ENCODE measurements at places on chromosomes 2 and 18.

GRCh38 chr2:43222475-43223309 is 3.7 kb downstream of the ZFP36L2 start:
- DNase-seq, result peak; percentile 62

GRCh38 chr2:18104595-18105224 is 226.2 kb downstream of the KCNS3 start:
- no peak for DNase-seq

GRCh38 chr2:241620419-241620769 is 16.6 kb downstream of the THAP4 start:
- DNase-seq, result no peak

- no peak for DNase-seq
These were observed 1.8 kb downstream of the LPIN1 start for GRCh38 chr2:11748018-11748860.

DNA sequence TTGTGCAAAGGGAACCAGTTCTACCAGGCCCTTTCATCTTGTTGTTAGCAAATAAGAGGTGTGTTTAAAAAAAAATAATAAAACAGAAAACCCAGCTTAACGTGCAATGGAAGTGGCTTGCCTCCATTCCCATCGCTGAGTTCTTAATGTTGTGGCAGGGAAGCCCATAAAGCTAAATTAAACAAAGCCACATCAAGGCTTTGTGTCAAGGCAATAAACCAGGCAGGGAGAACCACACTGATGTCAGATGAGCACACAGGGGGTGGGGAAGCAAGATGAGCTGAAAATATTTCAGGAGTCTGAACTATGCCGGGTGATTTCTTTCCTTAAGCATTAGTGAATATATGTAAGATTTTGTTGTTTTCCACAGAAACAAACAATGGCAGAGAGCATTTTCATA is 73.5 kb downstream of the PHLPP1 start:
- no peak for DNase-seq

DNA sequence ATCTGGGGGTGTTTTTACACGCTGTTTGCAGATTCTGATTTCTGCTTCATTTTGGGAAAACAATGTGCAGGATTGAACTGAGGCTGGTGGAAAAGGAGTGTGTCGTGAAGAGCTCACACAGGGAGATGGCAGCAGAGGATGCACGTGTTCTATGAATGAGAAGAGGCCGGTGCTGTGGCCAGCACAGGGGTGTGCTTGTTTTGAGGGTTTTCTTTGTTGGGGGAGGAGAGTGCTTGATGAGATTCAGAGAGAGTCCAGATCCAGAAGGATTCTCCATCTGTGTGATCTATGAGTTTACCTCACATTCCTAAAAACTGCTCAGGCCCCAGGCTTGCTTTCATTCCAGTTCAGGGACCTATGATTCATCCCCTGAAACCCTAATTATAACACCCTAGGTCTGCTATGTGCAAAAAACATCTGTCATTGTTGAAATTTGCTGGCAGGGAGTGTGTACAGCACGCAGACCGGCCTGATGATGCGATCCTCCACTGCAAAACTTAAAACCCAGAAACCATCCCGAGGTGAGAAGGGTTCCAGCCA is 12.1 kb downstream of the TGFA start:
- no peak for DNase-seq

DNA sequence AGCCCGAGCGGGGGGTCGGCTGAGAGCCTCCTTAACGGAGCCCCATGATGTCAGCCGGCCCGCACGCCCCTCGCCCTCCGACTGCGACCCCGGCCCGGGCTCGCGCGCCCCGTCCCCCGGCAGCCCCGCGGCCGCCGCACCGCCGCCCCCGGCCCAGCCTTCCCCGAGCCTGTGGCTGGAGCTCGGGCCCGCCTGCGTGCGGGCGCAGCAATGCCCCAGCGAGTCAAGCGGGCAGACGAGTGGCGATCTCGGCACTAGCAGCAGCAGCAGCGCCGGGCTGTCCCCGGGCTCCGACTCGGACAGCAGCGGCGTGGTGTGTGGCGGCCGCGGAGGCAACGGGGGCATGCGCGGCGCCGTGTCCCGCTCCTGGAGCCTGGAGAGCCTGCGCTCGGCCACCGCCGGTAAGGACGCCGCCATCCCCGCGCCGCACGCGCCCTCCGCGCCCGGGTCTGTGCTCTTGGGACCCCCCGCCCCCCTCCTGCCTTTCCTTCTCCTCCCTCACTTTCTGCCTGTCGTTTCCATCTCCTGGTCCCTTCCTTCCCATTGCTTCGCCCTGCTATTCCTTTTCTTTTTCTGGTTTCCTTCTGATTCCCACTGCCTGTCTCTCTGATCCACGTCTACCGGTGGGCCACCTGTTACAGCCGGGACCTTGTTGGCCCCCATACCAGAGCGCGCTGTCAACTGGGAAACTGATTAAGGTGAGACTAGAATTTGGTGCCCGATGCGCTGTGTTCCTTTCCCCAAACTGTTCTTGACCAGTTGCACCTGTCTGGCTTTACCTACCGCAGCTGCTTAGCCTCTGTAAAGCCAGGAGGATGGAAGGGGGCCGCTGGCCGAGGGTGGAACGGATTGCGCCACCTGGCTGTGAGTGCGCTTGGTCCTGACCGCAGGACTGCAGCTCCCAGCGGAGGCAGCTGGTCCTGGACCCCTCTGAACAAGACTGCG is 127.4 kb downstream of the ARHGEF4 start:
- DNase-seq, result no peak

DNA sequence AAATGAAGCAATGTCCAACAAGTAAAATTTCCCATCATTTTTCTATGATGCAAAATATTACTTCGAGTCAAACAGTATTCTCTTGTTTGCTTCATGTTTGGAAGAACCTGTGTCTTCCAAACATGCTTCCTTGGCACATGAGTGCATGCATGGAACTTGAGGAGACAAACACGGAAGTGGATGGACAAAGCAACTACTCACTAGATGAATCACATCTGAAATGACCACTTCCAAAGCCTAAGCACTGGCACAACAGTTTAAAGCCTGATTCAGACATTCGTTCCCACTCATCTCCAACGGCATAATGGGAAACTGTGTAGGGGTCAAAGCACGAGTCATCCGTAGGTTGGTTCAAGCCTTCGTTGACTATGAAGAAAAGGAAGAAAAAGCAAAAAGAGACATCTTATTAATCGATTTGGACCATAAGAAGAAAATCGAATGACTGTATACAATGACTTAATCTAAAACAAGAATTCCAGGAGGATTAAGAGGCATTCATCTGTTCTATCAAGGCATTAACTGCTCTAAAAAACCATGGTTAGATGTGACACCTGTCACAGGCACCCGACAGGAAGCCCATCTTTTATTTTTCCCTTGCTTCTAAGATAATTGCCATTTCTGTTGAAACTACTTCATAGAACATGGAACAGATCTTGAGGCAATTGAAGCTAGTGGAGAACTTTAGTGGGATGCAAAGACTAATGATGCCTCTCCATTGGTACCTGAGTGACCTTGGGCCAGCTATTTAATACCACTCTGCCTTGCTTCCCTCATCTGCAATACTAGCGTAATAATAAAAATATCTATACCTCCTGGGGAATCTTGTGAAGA is 56.0 kb downstream of the ATIC start:
- no peak for DNase-seq

GRCh38 chr2:216633616-216634369 is 573 bp downstream of the IGFBP2 start:
- DNase-seq, result no peak

DNA sequence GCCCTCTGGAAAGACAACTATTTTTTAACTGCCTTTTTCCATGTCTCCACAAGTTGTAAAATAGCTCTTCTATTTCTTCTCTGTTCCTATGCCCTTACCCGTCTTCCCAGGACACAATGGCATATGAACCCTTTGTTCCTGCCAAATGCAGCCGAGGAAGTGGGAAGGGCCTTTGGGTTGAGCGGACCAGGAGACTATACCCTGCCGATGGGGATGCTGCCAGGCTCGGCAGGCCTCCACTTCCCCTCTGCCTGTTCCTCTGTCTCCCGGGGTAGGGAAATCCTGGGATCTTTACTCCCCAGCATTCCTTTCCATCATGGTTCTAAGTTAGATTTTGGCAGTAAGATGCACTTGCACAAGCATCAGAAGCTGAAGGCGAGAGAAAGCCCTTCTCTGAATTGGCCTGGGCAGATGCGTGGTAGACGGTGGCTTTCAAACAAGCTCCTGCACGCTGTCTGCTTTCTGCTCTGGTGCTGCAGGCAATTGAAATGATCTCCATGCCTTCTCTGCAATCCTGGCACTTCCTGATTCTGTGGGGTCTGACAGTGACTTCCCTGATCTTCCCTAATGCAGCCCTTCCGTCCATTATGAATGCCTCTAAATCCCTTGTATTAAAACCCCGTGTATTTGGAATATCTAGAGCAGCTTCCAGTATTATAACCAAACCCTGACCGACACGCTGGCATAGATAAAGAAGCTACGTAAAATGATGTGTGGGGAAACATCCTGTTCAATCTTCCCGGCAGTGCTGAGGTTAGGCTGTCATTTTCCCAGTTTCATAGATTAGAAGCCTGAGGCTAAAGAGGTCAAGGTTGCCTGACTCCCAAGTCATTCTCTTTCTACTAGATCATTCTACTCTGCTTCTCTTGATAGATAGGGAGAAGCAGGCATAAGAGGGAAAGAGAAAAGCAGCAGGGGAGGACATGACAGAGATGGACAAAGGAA is 69.8 kb downstream of the MCFD2 start:
- DNase-seq, result no peak

- DNase-seq, result no peak
These were observed 43.6 kb downstream of the FECH start for GRCh38 chr18:57542812-57543427.

GRCh38 chr2:102773149-102773705 is 11.4 kb downstream of the TMEM182 start:
- DNase-seq, result no peak

DNA sequence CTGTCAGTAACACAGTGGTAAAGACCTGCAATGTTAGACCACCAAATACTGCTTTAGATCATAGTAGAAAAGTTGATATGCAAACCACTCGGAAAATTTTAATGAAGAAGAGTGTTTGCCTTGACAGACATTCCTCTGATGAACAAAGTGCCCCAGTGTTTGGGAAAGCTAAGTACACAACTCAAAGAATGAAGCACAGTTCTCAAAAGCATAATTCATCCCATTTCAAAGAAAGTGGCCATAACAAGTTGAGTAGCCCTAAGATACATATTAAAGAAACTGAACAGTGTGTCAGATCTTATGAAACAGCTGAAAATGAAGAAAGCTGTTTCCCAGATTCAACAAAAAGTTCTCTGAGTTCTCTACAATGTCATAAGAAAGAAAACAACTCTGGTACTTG is 27.5 kb downstream of the GEN1 start:
- no peak for DNase-seq

DNA sequence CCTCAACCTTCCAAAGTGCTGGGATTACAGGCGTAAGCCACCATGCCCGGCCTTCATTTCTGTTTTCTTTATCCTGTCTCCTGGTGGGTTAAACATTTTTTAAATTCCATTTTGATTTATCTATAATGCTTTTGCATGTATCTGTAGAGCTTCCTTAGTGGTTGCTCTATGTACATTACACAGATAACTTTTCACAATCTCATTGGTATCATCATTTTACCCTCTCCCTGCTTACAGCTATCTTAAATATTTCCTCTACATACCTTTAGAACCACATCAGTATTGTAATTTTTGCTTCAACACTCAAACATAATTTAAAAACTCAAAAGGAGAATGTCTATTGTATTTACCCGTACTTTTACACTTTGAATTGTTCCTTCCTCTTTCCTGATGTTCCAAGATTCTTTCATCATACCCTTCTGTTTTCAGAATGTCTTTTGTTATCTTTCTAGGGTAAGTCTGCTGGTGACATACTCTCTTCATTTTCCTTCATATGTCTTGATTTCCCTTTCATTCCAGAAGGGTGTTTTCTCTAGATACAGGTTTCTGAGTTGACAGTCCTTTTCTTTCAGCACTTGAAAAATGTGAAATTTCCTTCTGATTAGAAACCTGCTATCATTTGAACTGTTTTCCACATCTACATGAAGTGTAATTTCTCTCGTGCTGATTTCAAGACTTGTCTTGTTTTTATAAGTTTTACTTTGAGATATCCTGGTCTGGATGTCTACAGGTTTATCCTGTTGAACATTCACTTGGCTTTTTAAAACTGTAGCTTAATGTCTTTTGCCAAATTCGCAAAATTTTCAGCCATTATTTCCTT is 21.9 kb downstream of the PPP3R1 start:
- no peak for DNase-seq

GRCh38 chr2:73852020-73852419 is 23.3 kb downstream of the STAMBP start:
- DNase-seq, result no peak

DNA sequence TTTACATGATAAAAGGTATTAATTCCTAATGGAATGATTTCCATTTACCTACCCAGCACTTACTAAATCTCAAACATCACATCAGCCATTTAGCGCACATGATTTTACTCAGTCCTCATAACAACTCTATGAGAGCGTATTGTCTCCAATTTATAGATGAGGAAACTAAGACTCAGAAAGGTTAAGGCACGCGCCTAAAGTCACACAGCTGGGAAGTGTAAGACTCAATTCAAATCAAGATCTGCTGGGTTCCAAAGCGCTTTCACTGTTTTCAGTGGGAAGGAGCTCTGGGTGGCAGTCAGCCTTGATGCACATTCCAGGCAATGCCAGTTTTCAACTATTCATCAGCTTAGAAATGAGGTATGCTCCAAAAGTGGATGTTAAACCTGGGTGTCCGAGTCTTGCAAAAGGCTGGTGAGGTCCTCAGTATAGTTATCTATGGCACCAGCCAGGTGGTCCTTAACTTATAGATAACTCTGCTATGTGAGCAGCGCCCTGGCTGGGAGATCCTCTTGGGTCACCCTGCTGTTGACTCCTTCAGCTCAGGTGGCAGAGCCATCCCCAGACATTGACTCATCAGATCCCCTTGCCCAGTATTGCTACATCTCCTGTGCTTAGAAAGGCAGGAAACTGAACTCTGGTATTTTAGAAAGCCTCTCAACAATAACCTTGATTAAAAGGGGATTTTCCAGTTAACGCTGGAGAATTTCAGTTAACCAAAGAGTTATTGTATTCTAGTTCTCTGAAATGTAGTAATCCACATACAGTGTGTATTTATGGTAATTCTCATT is 47.1 kb downstream of the SLC4A1AP start:
- DNase-seq, result no peak

DNA sequence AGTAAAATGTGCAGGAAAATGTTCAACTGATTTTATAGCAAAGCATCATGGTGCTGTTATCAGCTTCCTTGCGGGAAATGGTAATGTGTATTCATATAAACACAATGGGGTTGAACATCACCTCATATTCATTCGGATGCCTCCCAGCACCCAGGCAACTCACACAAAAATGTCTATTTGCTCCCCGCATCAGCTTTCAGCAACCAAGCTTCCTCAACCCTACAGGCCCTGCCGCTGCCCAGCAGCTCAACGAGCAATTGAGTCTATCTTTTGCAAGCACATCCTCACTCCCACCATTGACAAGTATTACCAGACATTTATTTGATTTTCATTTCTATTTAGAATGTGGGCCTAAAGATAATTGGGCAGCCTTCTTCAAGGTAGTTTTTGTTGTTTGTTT is 2161.4 kb upstream of the PIK3C3 start:
- DNase-seq, result no peak

- DNase-seq, result no peak
These were observed 100.1 kb upstream of the APCDD1 start for GRCh38 chr18:10354241-10354811.

GRCh38 chr2:220043990-220044335 is 416.5 kb downstream of the SLC4A3 start:
- DNase-seq, result no peak

All from hematopoietic multipotent progenitor cell treated with erythropoietin and hydrocortisone succinate and interleukin-3 and kit ligand, for 8 days (in vitro differentiated cells).